ENCODE measurements at places on chromosomes 4 and X. TPM values are rescaled to one million over a fixed set of nuclear protein-coding genes. Genes with fewer than 3 reads are reported as not detected.

The AMTN gene
- 142 TPM for total RNA-seq

- DNase-seq = no peak
Observed at GRCh38 chrX:15399962-15400391, 15.8 kb upstream of the VEGFD start.

- DNase-seq = peak; percentile 68
Observed at GRCh38 chrX:39729981-39730661, 367.6 kb downstream of the BCOR start.

- DNase-seq = no peak
Observed at GRCh38 chr4:139685180-139685579, 19.6 kb downstream of the MGST2 start.

GRCh38 chr4:145679520-145679919 is 426 bp upstream of the C4orf51 start:
- peak; percentile 90 for DNase-seq

- no peak for DNase-seq
Observed at GRCh38 chr4:36740796-36741310, 459.4 kb downstream of the DTHD1 start.

- peak; percentile 8 for DNase-seq
Observed at GRCh38 chr4:60724623-60725022, 475.5 kb upstream of the ADGRL3 start.

GRCh38 chr4:109315818-109316217 is 13.4 kb upstream of the COL25A1 start:
- DNase-seq = peak; percentile 11

DNA sequence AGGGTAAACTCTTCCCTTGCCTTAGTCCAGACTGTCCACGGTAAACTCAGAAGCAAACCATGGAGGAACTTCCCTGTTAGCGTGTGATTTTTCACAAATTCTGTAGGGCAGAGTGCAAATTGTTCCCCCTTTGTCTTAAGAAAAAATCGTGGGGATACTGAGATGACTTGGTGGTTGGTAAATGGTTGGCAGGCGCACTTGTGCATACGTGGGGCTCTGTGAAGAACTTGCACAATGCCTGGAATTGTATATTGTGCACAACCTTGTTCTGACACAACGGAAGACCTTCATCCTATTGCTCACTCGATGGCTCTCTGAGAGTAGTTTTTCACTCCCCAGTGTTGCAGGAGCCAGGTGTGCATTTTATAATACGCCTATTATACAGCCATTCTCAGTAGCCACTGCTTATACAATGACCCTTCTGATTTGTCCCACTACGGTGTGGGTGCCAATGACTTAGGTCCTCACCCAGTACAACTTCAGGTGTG is 150.0 kb downstream of the SPRY1 start:
- no peak for DNase-seq
